Hepatic stellate cell (primary cell): ENCODE measurements at places on chromosomes 16 and 17.

DNA sequence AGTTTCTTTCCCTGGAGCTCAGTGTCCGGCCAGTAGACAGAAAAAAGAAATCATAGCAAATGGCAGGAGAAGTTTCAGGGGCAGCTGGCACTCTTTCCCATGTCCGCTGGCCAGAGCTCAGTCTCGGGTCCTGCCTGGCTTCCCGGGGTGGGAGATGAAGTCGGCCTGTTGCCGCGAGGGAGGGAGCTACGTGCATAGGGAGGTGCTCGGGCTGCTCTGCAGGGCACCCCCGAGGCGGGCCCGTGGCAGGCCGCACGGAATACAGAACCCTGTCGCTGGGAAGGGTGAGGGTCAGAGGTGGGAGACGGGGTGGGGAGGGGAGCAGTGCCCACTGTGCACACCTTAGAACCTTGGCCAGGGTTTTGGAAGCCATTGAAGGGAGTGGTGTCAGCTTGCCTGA is 78.3 kb upstream of the FOXF1 start:
- no peak for DNase-seq

DNA sequence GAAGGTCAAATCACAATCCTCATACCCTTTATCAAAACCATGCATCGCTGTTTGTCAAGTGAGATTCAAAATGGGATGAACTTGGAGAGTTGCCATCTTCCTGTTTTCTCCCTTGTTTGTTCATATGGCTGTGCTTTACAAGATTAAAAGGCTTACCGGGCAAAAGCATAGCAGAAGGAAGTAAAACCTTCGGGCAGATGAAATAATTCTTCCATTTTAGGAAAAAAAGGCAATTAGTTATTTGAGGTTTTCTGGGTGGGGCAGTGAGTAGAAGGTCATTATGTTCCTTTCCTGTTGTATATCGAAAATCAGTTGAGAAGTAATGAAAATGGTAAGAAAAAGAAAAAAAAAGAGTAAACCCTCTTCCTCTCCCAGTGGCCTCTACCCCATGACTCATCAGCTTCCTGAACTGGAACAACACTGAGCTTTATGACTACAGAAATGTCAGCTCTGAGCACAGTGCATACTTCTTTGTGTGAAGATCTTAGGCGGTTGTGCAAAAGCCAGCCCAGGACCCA is 369.2 kb downstream of the CDH13 start:
- DNase-seq: peak; percentile 66

GRCh38 chr17:60749050-60749449 is 71.4 kb downstream of the BCAS3 start:
- no peak for DNase-seq

DNA sequence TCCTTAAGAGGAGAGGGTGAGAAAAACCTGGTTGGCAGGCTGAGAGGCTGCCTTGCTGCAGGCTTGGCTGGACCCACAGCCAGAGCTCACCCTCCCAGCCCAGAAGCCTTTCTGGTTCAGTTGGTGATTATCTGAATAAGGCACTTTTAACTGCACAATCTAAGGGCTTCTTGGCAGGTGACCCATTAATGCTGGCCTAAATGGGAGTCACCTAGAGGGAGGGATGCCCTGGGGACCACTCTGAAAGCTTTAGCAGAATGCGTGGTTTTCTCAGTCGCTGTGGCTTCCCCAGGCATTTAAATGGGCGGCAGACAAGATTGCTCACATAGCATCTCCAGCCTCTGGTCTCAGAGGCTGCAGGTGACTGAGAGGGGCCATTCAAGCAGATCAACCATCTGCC is 33.2 kb upstream of the SHISA9 start:
- DNase-seq: no peak

GRCh38 chr16:81469710-81470535 is 25.3 kb downstream of the CMIP start:
- no peak for DNase-seq
